Bladder microvascular endothelial cell (primary cell): ENCODE measurements at places on chromosomes 13 and 19. TPM values are rescaled to one million over a fixed set of nuclear protein-coding genes. Genes with fewer than 3 reads are reported as not detected.

Gene EFNA2
- 0.19 TPM in 1 of 2 replicates, not detected in the other for total RNA-seq

Gene IGFL4
- not detected in 2 replicates for total RNA-seq

Gene SOHLH2
- total RNA-seq = under 0.01 TPM in 1 of 2 replicates, not detected in the other

Gene PSG7
- not detected in 2 replicates for total RNA-seq

Gene CGB5
- total RNA-seq = not detected in 2 replicates

Gene SYCN
- total RNA-seq = not detected in 2 replicates
